Hematopoietic multipotent progenitor cell treated with erythropoietin and hydrocortisone succinate and interleukin-3 and kit ligand, for 17 days (in vitro differentiated cells): ENCODE measurements at places on chromosomes 2 and 18.

- DNase-seq = no peak
These were observed 5.3 kb upstream of the PXDN start for GRCh38 chr2:1749489-1750119.

DNA sequence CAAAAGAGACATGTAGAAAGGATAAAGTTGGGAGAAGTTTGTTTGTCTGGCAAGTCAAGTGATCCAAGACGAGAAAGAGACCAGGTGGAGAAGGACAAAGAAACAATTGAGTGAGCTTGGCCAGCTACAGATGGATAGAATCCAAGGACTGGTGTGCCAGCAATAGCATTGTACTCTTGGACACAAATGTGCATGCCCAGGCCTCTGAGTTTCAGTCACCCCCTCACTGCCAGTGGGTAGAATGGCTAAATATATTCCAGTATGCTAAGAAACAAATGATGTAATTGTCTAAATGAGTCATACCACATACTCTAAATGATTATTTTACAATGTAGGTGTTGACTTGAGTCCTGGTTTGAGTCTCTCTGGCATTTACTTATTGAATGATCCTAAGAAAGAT lies 881.3 kb downstream of the LRRTM4 start:
- DNase-seq = no peak

GRCh38 chr2:197209742-197210408 lies 100.7 kb downstream of the ANKRD44 start:
- no peak for DNase-seq

DNA sequence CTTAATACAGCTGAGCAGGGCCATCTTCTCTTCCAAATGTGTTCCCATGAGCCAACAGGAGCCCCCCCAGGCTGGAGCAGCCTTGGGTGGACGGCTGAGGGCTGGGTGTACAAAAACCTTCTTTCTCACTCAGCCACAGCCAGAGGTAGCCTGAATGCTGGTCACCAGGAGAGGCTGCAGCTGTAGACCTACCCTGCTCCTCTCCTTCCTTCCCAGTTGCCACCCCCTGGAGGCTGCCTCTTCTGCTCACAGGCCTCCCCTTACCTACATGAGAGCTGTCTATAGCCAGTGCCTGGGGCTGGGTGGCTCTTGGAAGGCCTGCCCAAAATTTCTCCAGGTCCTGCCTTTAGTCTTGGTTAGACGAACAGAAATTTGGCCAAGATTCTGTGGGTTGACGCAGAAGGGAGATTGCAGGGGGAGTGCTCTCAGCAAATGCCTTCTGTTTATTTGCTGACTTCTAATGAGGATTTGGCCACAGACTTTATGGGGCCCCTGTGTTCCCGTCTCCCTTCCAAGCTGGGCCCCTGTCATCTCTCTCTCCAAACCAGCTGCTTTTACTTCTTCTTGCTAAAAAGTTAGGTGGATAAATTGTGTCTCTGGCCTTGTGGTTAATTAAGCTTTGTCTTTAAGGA lies 18.3 kb downstream of the CELF4 start:
- no peak for DNase-seq

- no peak for DNase-seq
These were observed 191.3 kb downstream of the MYO3B start for GRCh38 chr2:170369228-170369627.

GRCh38 chr18:23530195-23530594 lies 26.9 kb downstream of the RMC1 start:
- DNase-seq = no peak

DNA sequence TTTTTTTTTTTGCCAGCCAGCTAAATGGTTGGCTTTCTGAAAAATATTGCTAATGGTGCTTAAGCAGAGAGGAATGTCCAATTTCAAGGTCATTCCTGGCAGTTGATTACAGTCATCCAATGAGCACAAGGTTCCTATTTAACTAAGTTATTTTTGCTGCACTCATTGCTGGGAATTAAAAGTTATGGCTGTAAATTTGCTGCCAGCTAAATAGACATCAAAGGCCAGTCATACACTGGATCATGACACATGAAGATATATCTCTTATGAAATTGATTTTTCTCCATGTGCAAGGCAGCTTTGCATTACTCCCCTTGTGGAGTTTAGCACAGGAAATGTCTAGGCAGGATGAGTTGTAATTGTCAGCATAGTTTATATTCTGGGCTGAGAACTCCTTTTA lies 1898.4 kb upstream of the CELF4 start:
- no peak for DNase-seq

- DNase-seq = no peak
These were observed 39.5 kb upstream of the TFPI start for GRCh38 chr2:187593697-187594096.

DNA sequence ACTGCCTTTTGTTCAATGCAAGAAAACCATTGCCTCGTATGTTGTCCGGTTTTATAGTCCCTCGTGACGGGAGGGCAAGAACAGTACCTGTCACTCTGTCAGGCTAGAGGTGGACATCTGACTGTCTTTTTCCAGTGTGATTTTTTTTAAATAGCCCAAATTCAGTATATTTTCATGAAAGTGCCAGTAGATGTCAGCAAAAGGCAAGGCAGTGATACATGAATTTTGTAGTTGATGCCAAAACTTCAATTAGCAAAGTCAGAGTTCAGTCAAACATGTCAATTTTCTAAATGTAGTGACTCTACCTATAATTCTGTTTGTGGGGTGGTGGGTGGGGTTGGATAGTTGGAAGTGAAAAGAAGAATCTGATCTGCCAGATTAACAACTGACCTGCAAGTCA lies 296.0 kb upstream of the MC4R start:
- no peak for DNase-seq

DNA sequence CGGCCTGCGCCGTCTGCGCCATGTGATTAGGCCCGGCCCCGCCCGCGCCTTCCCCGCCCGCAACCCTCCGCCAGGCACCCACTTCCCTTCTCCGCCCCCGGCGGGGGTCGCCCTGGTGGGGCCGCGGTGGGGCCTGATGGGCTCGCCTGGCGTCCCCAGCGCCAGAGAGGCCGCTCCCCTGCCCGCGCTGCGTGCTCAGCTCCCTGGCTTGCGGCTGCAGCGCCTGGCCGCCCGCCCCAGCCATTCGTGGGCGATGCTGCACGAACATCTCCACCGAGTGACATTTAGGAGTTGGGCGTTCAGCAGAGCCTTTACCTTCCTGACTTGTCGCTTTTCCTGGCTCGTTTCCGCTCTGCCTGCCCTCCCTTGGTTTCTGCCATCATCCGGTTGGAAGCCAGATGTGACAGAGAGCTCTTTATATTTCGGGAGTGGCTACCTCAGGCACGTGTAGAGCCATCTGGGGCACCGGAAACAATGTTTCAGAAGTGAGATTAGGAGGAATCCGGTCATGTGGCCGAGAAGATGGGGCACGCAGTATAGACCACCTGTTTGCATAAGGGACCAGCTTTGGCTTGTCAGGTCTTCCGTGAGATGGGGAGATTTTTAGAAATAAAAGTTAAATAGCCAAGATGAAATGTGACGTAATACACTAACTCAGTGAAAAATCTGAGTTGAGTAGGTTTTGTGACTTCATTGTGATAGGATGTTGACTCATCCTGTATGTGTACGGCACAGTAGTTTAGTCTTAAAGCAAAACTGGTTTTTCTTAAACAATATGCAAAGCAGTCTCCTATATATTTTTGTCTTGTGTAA lies 1.2 kb downstream of the GLS start:
- peak; percentile 66 for DNase-seq

DNA sequence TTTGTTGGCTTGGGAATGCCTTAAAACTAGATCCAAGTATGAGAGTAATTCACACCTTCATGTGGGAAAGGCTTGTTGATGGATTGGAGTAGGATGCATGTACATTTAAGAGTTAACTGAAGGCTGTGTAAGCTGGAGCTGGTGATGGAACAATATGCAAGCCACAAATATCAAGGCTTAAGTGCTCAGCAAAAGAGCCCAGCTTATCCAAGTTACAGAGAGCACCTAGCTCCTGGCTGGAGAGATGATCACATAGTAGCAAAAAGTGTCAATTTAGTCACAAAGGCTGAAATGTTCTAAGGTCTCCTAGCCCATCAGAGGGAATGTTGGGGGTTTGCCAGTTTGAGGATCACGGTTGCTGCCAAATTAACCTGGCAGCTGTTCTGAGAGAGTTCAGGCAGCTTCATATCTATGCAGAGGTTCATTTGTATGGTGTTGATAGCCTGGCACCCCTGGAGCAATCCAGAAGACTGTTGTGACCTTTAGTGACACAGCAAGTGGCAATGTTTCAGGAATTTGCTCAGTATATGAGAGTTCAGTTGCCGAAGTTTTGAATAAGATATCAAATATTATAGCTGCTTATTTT lies 228.2 kb downstream of the DOK6 start:
- no peak for DNase-seq

DNA sequence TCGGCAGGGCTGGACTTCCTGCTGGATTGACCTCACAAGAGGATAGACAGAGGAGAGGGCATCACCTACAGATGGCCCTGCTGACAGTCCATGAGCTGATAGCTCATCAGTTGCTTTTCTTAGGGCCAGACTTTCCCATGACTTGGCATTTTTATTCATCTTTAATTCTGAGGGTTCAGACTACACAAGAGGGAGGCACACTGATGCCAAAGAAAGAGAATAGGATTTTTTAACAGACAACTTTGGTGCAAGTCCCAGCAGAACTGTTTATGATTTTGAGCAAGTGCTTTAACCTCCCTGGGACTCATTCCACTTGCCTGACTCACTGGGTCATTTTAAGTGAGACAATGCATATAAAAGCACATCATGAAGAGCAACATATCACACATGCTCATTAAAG lies 299.2 kb downstream of the INSIG2 start:
- no peak for DNase-seq

DNA sequence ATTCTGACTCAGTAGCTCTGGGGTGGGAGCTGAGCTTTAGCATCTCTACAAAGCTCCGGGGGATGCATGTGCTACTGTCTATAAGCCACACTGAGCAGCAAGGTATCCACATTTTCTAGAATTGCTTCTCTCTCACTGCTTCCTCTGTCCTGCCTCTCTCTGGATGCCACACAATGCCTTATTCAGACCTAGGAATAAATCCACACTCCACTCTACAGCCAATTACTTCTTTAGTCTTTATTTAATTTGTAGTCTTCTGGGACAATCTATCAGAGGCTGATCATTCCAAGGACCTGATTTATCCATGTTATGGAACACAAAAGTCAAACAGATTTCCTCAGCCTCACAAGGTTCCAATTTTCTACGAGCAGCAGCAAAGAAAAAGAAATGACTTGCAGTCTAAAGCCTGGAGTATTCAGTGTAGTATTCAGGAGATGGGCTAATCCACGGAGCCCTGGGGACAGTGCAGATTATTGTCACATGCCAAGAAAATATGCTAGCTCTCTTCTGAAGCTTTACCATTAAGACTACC lies 4.4 kb downstream of the BCL2 start:
- no peak for DNase-seq

DNA sequence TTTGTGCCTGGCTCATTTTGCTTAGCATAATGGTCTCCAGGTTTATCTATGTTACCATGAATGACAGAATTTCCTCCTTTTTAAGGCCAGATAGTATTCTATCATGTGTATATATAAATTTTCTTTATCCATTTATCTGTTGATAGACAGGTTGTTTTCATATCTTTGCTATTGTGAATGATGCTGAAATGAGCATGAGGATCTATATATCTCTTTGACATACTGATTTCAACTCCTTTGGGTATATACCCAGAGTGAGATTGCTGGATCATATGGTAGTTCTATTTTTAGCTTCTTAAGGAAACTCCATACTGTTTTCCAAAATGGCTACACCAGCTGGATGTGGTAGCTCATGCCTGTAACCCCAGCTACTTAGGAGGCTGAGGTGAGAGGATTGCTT lies 86.4 kb upstream of the LTBP1 start:
- no peak for DNase-seq

DNA sequence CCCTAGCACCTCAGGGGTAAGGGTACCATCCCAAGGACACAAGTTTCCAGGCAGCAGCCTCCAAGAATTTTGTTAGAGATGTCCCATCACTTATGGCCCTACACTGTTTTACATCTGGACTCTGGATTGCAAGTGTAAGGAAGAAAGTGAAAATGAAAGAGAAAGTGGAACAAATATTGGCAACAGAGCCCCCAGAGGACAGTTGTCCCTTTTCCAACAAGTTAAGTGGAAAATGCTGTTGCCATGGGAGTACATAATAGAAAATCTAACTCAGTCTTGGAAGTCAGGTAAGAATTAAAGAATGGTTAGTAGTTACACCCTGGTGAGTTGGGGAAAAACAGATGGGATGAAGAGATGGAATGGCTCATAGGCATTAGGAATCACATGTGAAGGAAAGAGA lies 50.6 kb downstream of the TTC21B start:
- DNase-seq = no peak

GRCh38 chr2:100303744-100304143 lies 18.6 kb downstream of the LONRF2 start:
- no peak for DNase-seq

DNA sequence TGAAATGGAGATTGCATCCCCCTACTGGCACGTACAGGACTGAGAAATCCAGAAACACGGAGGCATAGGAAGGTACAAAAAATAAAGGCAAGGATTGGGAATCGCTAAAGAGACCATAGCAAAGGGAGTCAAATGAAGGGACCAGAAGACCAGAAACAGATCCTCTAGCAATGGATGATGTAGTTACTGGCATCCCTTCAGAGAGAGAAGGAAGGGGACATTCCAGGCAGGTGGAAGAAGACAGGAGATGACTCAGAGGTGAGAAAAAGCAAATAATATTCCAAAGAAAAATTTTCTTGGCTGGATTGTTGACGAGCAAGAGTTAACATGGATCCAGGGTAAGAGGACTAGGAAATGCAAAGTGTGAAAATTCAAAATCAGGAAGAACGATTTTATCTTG lies 78.4 kb upstream of the FZD7 start:
- no peak for DNase-seq

- DNase-seq = no peak
These were observed at the start of gene FER1L5 for GRCh38 chr2:96642564-96643360. TSS of gene FER1L5 (plus strand) at chr2:96642764. CDS start at chr2:96642837, 73 bp downstream.

- DNase-seq = no peak
These were observed 144.8 kb downstream of the FAM124B start for GRCh38 chr2:224257156-224257555.

DNA sequence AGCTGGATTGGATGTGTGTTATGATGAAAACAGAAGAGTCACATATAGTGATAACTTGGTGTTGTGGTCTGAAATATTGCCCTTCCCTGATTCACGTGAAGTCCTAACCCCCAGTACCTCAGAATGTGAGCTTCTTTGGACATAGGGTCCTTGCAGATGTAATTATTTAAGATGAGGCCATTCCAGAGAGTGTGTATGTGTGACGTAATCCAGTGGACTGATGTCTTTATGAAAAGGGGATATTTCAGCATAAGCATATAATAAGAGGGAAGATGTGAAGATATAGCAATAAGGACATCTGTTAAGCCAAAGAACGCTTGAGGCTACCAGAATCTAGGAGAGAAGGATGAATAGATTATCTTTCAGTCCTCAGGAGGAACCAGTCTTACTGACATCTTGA lies 62.5 kb downstream of the LTBP1 start:
- no peak for DNase-seq

- no peak for DNase-seq
These were observed 376.2 kb downstream of the ZNF521 start for GRCh38 chr18:24975496-24976372.

GRCh38 chr18:63262369-63263335 lies 56.9 kb downstream of the BCL2 start:
- DNase-seq = no peak
